Activated naive CD8-positive, alpha-beta T cell treated with anti-CD3 and anti-CD28 coated beads, Interleukin-2, amount 10 ng/mL, durations not matched to agents 7 days and 5 days (primary cell): ENCODE measurements at places on chromosomes 12 and 14.
A peak's percentile ranks its signal among the peaks of the same experiment; 100 is the strongest.

DNA sequence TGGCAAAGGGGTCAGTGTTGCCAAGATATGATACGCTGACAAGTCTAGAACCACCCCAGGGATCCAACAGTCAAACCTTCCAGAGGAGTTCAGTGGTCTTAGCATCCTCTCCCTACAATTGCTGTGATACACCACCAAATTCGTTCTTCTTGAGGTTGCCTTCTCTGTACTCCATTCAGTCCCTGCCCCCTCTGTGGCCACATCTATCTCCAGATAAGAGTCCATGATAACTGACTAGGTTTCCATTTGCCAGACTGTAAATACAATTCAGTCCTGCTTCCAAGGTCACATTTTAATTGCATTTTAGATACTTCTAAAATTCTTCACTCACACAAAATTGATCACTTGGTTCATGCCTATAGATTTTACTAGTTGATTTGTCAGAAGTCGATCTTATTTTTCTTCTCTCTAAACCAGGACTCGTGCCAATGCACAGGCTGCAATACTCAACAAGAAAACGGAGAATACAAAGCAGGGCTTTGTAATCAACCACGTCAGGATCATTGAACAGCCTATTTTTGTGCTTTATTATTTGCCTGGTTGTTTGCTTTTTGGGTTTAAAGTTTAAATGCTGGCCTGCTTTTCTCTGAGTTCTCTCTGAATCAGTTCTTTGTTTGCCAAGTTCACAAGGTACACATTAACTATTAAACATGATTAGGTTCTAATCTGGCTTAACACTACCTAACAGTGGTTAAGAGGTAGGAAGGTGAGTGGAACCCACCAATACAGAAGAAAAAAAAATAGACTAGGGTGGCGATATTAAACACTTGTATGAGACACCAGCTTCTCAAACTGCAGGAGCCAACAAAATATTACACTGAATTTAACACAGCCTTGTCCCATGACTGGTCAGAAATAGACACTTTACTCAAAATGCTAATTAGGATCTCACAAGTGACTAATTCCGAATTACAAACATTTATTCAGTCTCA, 5.3 kb upstream of the TSPAN8 start:
- H3K27me3 ChIP-seq: no peaks in the 10 kb centered on the region
- DNase-seq: no peak
- H3K4me1 ChIP-seq: no peaks in the 10 kb centered on the region
- H3K36me3 ChIP-seq: no peaks in the 10 kb centered on the region
- no peak overlapping the region for H3K27ac ChIP-seq
- H3K4me3 ChIP-seq: no peak overlapping the region

DNA sequence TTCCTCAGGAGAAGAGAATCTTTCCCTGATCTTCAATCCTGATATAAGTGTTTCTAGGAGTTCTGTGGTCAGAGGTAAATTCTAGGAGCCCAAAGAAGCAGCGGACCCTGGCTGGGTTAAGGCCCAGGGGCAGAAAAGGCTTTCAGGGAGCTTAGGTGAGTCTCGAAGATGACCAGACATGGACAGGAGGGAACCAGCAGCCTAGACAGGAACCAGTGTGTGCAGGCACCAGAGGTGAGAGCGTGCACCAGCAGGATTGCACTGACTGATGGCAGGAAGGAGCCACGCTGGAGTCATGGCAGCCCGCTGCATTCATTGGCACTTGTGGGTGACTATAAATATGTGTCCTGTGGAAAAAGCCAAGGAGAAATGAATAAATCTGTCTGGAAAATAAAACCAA, 489.9 kb downstream of the BCL11B start:
- H3K36me3 ChIP-seq: no peaks in the 10 kb centered on the region
- H3K4me1 ChIP-seq: no peaks in the 10 kb centered on the region
- H3K27ac ChIP-seq: no peak overlapping the region
- H3K27me3 ChIP-seq: peaks cover 4% of the 10 kb centered on the region
- no peak overlapping the region for H3K4me3 ChIP-seq

GRCh38 chr14:49623941-49624839, 3.6 kb downstream of the MGAT2 start:
- H3K36me3 ChIP-seq: peaks cover 24% of the 10 kb centered on the region
- peaks cover 36% of the 10 kb centered on the region for H3K4me1 ChIP-seq
- peak overlapping the region; percentile 39 for H3K27ac ChIP-seq
- no peak for DNase-seq
- peak overlapping the region; percentile 97 for H3K4me3 ChIP-seq

GRCh38 chr12:4215229-4216186, 58.1 kb upstream of the CCND2 start:
- peak overlapping the region; percentile 74 for H3K4me3 ChIP-seq
- peak; percentile 55 for DNase-seq
- H3K4me1 ChIP-seq: peaks cover 35% of the 10 kb centered on the region
- H3K27ac ChIP-seq: peak overlapping the region; percentile 91
- peaks cover 3% of the 10 kb centered on the region for H3K36me3 ChIP-seq
- peaks cover 4% of the 10 kb centered on the region for H3K27me3 ChIP-seq

GRCh38 chr14:79584679-79585078, 626.6 kb downstream of the DIO2 start:
- DNase-seq: no peak
- no peak overlapping the region for H3K4me3 ChIP-seq
- H3K27me3 ChIP-seq: no peaks in the 10 kb centered on the region
- no peak overlapping the region for H3K27ac ChIP-seq
- H3K4me1 ChIP-seq: no peaks in the 10 kb centered on the region

GRCh38 chr14:76937181-76938091, 91.1 kb downstream of the IRF2BPL start:
- no peak overlapping the region for H3K27ac ChIP-seq
- no peak overlapping the region for H3K4me3 ChIP-seq

DNA sequence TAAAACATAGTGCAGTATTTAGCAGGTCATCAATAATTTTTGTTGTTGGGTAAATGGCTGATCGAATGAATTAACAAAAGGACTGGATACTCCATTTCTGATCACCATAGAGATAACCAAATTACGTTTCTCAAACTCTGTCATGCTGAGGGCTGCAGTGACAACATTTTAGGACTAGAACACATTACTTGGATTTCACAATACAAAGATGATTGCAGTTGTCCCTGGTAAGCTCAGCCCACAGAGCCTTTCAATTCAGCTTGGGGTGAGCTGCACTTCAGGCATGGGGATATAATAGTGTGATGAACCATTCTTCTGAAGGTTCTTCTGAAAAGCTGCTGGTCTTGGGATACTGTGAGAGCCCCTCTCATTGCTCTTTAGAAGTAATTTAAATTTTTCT, 74.3 kb downstream of the FAR2 start:
- no peak overlapping the region for H3K27ac ChIP-seq
- H3K36me3 ChIP-seq: peaks cover 5% of the 10 kb centered on the region
- no peak for DNase-seq
- H3K27me3 ChIP-seq: peaks cover 6% of the 10 kb centered on the region

DNA sequence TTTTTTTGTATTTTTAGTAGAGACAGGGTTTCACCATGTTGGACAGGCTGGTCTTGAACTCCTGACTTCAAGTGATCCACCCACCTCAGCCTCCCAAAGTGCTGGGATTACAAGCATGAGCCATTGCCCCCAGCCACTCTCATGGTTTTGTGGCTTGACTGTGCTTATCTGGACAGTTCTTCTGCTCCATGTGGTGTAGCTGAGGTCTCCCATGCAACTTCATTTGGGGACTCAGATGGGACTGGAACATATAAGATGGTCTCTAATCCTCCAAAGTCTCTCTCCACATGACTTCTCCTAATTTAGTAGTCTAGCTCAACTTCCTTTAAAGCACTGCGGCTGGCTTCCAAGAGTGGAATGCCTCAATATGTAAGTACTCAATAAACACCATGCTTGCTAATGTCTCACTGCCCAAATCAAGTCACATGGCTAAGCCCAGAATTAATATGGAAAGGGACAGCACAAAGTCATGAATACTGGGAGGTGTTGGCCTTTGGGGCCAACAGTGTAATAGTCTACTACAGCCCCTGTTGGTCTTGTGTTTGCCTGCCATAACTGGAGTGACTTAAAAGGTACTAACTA, 7.4 kb downstream of the INHBC start:
- H3K4me3 ChIP-seq: no peak overlapping the region
- DNase-seq: no peak
- peaks cover 2% of the 10 kb centered on the region for H3K36me3 ChIP-seq

GRCh38 chr14:24952851-24953666, 96.9 kb downstream of the STXBP6 start:
- H3K27me3 ChIP-seq: peaks cover 4% of the 10 kb centered on the region
- no peaks in the 10 kb centered on the region for H3K36me3 ChIP-seq
- no peak overlapping the region for H3K27ac ChIP-seq

- H3K27ac ChIP-seq: no peak overlapping the region
- H3K4me3 ChIP-seq: no peak overlapping the region
- no peak for DNase-seq
Observed at GRCh38 chr12:111086947-111087700, 166.7 kb upstream of the MYL2 start.

DNA sequence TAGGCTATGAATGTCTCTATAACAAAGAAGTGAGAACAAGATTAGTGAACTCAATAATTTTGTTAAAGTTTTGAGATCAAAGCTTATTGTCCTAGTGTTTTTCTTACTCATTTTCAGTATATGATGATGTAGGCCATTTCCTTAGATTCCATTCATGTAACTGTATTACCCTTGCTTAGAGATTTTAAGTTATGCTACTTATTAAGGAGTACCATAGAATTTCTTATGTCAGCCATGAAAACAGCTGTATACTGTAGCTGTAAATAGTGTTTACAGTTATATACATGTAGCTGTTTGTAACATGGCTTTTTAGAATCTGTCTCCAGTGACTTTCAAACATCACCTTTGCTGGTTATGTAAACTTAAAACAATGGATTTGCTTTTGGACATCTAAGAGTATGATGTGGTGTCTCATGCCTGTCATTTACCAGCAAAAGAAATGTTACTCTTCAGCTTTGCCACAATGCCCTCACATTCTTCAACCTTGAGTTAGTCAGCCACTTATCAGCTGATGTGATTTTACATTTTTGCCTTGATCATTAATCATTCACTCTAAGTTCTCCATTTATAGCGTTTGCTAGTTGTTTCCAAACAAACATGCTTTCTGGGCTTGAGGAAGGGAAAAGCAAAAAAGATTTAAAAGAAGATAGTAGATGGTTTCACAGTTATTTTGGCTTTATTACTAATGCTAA, 55.5 kb downstream of the SLC16A7 start:
- H3K4me3 ChIP-seq: no peak overlapping the region
- no peaks in the 10 kb centered on the region for H3K27me3 ChIP-seq
- no peak overlapping the region for H3K27ac ChIP-seq
- peaks cover 42% of the 10 kb centered on the region for H3K36me3 ChIP-seq
- no peak for DNase-seq
- peaks cover 4% of the 10 kb centered on the region for H3K4me1 ChIP-seq

DNA sequence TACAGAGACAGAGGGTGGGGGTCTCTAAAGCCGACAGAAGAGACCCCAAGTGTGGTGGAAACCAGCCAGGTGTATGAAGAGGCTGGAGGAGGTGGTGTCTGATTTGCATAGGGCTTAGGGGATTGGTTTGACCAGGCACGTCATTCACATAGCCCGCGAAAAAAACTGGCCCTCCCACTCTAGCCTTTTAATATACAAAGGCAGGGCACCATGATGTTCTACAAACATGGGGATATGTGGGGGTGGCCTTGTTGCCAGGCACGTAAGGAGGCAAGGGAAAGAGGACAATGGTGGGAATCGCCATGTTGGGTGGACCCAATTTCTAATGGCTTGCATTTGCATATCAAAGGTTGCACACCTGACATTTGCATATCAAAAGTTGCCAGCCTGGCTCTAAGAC, 13.2 kb downstream of the LALBA start:
- H3K4me1 ChIP-seq: no peaks in the 10 kb centered on the region
- no peak overlapping the region for H3K27ac ChIP-seq
- peaks cover 4% of the 10 kb centered on the region for H3K27me3 ChIP-seq
- no peaks in the 10 kb centered on the region for H3K36me3 ChIP-seq
- H3K4me3 ChIP-seq: no peak overlapping the region
- DNase-seq: no peak

DNA sequence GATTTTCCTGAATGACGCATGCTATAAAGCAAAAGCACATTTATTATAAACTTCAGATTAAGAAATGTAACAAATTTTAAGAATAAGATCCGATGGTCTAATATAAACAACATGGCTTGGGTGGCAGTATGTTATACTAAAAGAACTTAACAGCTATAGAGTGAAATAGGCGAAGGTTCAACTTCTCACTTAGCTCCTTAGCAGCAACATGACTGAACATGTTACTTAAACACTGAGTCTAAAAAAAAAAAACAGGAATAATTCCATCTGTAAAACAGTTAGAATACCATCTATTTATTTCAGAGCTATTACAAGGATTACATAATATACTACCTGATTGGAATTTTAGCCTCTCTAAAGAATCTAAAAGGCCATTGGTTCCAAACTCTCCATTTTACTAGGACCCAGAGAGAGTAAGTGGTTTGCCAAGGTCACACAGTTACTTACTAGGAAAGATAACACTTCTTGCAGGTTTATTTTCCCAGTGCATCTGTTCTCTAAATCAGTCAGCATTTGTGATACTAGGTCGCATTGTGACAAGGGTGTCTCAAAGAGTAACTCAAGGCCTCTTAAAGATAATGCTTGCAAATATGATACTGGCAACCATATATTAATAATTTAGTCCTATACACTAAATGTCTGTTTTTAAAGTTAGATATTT, 14.8 kb downstream of the OSBPL8 start:
- no peaks in the 10 kb centered on the region for H3K27me3 ChIP-seq
- DNase-seq: no peak
- H3K4me1 ChIP-seq: peaks cover 44% of the 10 kb centered on the region
- no peak overlapping the region for H3K27ac ChIP-seq

DNA sequence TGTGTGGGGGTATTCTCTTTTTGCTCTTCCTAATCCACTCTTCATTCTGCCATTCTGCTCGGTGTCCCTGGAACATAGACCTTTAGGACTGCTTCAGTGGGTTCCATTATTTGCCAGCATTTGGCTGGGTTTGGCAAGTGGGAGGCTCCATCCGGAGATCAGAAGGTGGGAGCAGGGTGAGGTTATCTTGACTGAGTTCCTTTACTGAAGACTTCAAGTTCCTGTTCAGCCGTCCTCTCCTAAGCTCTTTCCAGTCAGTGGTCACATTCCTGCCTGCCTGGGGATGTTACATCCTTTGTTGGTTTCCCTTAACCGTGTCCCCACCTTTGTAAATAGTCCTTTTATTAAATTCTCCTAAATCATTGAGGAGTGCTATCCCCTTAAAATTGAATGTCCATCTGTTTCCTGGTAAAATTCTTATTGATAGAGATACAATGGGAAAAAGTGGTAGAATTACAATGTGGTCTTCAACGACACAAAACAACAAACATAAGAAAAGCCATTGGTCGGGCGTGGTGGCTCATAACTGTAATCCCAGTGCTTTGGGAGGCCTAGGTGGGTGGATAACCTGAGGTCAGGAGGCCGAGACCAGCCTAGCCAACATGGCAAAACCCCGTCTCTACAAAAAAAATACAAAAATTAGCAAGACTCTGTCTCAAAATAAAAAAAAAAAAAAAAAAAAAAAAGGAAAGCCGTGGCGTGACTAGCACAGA, 5.0 kb upstream of the MIA2 start:
- H3K27ac ChIP-seq: peak overlapping the region; percentile 91
- DNase-seq: peak; percentile 41
- H3K36me3 ChIP-seq: peaks cover 6% of the 10 kb centered on the region
- H3K27me3 ChIP-seq: no peaks in the 10 kb centered on the region
- H3K4me1 ChIP-seq: peaks cover 39% of the 10 kb centered on the region

- DNase-seq: no peak
- no peaks in the 10 kb centered on the region for H3K36me3 ChIP-seq
- H3K4me1 ChIP-seq: no peaks in the 10 kb centered on the region
- no peak overlapping the region for H3K27ac ChIP-seq
Observed at GRCh38 chr12:64236549-64236948, 14.5 kb upstream of the KICS2 start.
